ENCODE measurements at places on chromosomes 12 and 14. TPM values are rescaled to one million over a fixed set of nuclear protein-coding genes. Genes with fewer than 3 reads are reported as not detected.

DNA sequence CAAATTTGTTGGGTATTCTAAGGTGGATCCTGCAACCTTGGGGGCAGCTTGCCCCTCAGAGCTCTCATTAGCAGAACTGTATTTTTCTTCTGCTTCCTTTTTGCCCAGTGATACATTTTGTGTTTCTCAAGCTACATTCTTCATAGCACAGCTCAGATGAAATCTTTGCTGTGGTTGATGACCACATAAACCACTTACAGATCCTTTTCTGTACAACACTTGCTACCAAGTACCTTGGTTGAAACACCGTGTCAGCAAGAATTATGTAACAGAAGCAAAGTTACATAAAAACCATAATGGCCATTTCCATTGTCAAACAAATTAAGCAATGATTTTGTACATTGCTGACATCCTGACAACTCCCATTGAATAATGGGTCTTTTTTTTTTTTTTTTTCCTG, 9.7 kb upstream of the PLBD1 start:
- no peak for DNase-seq

- no peak for DNase-seq
Measured at GRCh38 chr12:68122236-68122920, 37.2 kb downstream of the IFNG start.

The CORO1C gene
- 119 TPM for total RNA-seq

- no peak for DNase-seq
Measured at GRCh38 chr14:98364961-98365360, 907.0 kb downstream of the BCL11B start.

- DNase-seq: no peak
Measured at GRCh38 chr14:84688297-84689025, 841.5 kb upstream of the FLRT2 start.

- DNase-seq: no peak
Measured at GRCh38 chr12:93689076-93689834, 12.1 kb downstream of the CRADD start.

GRCh38 chr12:49873361-49873934, 30.3 kb downstream of the FAIM2 start:
- DNase-seq: no peak

All from heart left ventricle (tissue), 16 donors.